IPS DF 6.9 (cell line): ENCODE measurements at places on chromosomes 3 and 15.

DNA sequence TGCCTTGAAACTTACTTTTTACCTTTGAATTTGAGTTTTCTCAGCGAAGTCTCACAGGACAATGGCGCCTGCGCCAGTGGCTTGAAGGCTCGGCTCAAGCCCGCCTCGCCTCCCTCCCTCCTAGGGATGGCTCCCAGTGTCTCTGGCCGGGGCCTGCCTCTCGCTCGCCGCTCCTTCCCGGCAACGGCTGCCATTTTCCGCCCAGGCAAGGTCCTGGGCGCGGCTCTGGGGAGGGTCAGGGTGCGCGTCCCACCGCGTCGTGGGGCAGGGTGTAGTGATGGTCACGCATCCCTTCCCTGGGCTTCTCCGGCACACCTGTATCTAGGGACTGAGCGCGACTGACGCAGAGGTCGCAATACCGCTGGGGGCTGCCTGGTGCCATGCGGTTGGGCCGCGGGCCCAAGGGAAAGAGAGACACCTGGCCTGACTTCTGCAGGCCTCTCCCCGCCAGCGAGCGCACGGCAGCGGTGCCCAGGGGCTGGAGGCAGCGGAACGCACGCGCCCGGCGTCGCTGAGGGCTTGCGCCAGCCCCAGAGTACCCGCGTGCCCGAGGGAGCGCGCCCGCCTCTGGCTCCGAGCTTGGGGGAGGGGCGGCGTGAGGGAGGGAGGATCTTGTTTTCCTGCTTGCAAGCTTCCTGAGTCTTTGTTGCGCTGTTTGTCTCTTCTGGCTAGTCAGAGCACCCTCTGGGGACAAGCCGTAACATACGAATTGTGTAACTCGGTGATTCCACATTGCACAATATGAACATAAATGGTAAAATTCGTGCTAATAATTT, 20.7 kb upstream of the FEM1B start:
- peak; percentile 81 for DNase-seq

GRCh38 chr3:107421170-107421792, 44.0 kb downstream of the CCDC54 start:
- no peak for DNase-seq

DNA sequence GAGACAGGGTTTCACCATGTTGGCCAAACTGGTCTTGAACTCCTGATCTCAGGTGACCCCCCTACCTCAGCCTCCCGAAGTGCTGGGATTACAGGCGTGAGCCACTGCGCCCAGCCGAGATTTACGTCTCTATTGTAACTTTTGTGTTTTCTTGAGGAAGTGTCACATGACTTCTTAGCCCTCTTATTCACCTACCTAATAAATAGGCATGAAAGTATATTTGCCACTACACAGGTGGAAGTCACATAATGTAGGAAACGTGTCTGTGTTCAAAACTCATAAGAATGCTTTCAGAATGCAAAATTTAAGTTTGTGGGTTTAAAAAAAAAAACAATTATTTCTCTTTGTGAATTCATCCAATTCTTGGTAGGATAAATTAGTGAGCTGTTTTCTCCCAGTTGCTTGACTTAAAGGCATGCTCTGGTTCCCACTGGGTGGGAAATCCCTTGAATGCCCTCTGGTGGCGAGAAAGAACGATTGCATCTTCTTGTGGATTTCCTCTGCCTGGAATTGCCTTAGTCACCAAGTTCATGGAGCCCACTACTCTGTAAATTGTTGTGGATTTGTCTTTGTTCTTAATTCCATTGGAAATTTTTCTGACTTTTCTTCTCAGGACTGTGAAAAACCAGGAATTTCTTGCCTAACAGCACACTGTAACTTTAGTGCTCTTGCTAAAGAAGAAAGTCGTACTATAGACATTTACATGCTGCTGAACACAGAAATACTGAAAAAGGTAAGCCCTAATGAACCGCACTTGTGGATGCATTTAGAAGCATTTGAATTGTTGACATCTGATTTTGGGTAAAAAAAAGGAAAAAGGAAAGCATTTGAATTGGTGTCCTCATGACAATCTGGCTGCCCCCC, 82.2 kb upstream of the CTDSPL start:
- DNase-seq: peak; percentile 60

DNA sequence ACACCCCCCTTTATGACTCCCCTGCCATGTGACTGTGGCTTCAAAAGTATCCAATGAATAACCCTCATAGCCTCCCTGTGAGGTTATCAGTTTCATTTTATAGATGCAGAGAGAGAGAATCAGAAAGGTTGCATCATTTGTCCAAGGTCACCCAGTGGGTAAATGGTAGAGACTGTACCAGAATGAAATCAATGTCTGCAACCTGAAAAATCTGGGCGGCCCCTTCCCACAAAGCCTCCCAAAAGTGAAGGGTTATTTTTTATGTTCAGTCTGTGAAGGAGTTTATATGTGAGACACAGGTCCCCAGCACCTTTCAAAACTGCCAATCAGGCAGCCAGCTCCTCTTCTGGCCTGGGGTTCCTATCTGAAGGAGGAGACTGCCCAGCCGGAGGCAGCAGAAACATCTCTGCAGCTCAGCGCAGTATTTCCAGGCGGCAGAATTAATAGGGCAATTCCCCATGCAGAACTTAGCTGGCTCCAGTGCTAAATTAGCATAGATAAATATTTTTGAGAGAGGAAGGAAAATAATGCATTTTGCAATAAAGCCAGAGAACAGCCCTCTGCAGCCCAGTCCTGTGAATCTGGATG, 130.8 kb upstream of the PRR20G start:
- DNase-seq: no peak

- DNase-seq: no peak
Observed at GRCh38 chr15:90087454-90088154, 14.7 kb downstream of the IDH2 start.

DNA sequence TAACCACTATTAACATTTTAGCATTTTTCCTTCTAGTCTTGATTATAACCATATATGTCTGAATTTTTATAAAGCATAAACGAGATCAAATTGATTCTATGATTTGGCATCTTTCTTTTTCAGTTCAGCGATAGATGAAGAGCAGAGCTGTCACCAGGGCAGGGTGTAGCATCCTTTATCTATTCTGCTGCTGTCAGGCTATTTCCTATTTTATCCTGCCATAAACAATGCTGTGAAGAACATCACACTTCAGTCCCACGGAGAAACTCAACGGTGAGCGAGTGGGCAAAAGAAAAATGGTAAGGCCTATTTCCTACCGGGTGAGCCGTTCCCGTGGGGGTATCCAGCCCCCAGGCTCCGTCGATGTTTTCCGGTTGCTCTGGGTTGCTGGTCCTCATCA, 15.5 kb downstream of the TMEM40 start:
- DNase-seq: no peak

DNA sequence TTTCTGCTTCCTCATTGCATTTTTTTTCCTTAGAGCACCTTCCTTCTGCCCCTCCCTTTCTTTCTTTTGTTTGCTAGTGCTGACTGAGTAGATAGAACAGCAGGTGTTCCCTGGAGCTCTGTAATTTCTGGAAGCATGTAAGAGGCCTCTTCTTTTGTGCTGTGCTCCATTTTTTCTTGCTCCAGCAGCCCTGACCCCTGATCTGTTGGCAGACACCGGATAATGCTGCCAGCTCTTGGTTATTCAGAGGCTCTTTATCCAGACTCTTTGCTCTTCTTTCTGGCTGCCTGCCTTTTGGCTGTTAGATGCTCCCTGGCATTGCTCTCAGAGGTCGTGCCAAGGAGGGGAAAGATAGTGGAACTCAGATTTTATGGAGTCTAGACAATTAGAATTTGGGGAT, 104.4 kb upstream of the RBMS3 start:
- no peak for DNase-seq

- no peak for DNase-seq
Observed at GRCh38 chr3:177089110-177089509, 108.2 kb downstream of the TBL1XR1 start.

GRCh38 chr15:57195326-57195725, 181.0 kb upstream of the CGNL1 start:
- no peak for DNase-seq

- DNase-seq: no peak
Observed at GRCh38 chr3:52039846-52040245, 16.5 kb downstream of the DUSP7 start.

DNA sequence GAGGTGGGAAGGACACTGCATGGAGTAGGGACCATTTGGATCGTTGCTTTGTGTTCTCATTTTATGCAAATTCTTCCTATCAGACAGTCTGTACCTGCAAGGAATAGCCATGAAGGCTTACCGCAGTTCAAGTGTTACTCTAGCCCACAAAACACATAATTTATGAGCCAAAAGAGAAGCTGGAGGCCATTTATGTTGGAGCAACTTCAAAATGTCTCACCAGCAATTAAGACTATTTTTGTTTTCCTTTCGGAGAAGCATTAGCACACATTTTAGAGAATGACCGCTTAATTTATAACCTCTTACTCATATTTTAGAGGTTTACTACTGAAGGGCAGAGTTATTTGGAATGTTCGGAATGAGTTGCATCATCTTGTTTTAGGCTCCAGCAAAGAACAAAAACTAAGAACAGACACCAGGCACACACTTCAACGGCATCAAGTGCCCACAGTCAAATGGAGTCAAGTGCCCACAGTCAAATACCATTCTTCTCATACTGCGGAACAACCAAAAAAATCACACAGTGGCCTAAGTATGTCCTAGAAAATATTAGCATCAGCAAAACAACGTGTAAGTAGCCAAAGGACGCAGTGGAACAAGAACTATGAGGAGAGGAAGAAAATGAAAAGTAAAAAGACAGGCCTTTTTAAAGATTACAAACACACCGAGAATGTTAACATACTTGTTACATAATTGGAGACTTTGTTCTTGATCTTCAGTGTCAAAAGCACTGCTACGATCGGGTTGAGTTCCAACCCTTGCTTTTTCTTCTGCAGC, 17.5 kb upstream of the GOLGA8J start:
- DNase-seq: no peak

DNA sequence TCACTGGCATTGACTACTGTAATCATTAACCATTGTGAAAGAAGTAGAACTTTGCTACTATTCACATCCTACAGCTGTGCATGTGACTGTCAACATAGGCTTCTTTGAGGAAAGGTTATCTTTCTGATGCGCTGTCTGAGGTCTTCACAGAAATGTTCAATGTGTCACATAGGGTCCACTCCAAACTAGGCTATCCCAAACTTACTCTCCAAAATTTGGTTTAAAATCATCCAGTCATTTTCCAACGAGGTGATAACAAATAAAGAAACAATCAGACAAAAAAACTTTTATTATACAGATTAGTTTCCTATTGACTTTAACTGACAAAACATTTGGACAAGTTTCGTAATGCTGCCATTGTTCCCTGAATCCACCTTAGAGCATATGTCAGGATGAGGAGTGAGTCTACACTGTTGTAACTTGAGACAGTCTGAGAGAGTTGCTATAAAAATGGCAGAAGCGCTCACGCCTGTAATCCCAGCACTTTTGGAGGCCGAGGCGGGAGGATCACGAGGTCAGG, 511.6 kb downstream of the PLOD2 start:
- no peak for DNase-seq

DNA sequence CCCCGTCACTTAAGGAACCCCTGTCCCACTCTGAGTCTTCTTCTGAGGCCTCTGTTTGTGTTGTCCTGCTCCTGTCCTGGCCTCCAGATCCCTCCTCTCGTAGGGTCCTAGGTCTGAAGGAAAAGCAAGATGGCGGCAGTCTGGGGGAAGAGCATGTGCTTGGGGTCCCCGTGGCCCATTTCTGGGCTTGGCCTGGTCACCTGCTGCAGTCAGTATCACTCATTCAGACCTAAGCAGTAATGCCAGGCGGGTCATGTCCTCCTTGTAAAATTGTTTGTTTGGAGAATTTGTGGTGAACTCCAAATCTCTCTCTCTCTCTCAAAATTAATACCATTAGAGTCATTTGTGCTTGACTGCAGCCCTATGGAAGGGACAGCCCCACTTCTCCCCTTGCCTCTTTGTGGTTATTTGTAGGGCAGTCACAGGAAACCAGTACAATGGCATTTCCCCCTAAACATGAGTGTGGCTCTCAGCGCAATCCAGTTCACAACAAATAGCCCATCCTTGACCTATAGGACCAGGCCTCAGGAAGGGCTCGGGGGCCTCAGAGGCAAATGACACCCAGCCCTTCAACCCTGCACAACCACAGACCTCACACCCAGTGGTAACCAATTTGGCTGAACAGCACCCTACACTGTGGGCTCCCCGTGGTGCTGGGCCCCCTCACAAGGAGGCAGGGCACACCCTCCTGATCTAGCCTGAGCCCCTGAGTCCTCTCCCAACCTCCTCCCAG, 173.5 kb downstream of the OR4M2 start:
- DNase-seq: no peak

DNA sequence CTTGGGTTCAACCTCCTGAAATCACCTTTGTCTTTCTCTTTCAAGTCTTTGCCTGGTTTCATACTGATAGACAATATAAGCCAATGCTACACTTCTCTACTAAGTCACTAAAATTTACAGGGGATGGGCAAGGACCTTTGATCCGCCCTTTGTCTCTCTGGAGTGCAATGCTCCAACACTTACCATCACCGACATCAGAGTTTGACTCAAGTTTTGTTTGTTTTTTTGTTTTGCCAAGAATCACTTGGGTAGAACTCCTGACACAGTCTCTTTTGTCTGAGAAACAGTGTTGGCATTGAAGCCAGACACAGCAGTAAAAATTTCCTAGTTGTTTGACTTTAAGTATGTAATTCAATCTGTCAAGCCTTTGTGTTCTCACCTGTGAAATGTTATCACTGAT, 29.3 kb downstream of the NFKBIZ start:
- DNase-seq: no peak

DNA sequence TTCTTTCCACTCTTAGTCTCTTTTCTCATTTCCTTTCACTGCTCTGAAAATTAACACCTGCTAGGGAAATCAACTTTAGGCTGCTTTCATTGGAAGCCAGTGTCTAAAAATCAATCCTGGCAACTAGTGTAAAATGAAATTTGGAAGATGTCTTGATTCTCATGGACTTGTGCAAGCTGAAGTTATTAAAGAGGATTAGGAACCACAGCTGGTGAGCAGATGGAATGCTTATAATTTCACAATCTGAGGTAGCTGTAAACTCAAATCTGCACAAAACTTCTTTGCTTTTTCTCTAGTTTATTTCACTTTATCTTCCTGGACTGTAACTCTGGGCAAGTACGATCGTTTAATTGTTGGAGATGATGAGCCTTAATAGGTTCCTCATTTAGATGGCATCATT, 175.6 kb downstream of the GHSR start:
- no peak for DNase-seq

DNA sequence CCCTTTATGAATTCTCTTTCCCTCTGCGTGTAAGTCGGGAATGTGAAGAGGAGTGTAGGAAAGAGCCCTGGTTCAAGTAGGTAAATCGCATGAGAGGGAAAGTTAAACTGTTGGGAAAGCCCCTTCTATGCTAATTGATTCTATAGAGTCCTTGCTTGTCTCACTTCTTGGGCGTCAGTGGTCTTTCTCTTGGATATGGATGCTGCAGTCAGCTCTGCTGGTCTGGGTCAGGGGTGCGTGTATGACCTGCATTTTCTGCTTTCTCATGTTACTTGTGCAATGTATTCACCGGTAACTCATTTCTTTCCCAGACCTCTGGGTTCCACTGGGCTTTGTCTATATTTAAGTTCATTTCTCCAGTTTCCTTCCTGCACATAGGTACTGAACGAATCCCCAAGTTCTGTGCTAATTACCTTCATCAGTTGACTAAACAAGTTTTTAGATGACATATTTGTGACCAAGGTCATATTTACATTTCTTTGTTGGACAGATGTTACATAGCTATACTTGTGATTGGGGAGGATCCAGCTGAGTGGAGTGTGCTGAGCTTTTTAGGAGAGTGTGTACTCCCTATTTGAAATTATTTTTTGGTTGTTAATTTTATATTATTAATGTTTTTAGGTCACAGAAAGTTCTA, 1.4 kb downstream of the SETD5 start:
- no peak for DNase-seq

- DNase-seq: no peak
Observed at GRCh38 chr15:98121536-98121935, 161.0 kb downstream of the ARRDC4 start.
